Nucleus accumbens (tissue), 56 donors: ENCODE measurements at places on chromosomes 5 and 9.
A peak's percentile ranks its signal among the peaks of the same experiment; 100 is the strongest.

- DNase-seq: no peak
Observed at GRCh38 chr9:38106488-38106887, 37.5 kb upstream of the SHB start.

DNA sequence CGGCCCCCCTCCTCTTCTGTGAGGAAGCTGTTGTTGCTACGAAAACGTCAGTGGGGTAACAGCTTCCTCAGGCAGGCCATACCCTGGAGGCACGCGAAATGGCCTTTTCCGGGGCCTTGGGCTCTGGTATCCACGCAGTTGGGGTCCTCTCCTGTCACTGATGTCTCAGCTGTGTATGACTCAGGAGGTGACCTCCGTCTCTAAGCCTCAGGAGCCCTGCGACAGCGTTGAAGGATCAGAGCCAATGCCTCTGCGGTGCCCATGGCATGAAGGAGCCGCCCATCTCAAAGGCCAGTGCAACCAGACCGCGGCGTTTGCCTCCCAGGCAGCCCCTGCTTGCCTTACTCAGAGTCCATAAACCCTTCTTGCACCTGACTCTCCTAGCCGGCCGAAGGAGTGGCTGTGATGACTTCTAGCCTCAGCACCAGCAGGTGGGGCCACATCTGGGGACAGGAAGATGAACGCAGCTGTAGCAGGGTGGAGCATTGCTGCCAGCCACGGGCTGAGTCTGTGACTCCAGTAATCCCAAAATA lies 1.0 kb upstream of the MXD3 start:
- DNase-seq: no peak

DNA sequence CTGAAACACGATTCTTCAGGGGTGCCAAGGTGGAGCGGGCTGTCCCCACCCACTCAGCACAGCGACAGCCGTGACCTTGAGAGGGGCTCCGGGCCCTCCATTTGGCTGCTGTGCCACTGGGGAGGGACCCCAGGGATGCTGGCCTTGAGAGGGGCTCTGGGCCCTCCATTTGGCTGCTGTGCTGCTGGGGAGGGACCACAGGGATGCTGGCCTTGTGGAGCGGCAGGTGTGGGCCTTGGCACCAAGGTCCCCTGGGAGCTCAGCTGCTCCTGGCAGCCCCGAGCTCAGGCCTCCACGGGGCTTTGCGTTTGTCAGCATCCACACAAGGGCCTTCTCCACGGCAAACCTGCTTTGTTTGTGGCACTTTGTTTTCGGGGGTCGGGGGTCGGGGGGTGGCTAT lies 137.6 kb upstream of the LPCAT1 start:
- DNase-seq: no peak

DNA sequence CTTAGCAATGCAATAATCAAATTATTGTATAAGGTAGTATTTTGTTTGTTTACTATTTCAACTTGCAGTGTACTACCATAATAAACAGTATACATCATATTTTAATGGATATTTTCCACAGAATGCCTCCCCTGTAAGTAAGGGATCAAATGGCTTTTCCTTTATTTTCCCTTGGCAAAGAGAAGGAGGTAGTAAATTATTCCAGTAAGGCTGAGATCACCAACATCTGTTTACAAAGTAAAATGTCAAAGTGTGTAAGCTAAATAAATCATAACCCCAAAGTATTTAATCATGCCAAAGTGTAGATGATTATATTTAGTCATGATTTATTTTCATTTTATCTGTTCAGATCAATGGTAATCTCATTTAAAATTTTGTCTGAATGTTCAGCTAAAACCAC lies 537.6 kb downstream of the PRDM9 start:
- DNase-seq: no peak

- DNase-seq: no peak
Observed at GRCh38 chr5:2996687-2997086, 245.2 kb upstream of the IRX2 start.

DNA sequence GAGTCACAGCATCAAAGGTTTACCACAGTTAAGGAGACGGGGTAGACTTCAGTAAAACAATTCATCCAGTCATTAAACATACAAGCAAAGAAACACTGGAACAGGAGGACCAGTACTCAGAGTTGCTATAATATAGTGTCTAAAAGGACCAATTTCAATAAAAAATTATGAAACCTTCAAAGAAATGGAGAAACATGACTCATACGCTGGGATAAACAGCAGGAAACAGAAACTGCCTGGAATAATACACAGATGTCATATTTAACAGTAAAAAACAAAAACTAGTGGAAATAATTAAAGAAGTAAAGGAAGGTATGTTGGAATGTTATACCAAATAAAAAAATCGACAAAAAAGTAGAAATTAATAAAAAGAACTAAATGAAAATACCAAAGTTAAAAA lies 1075.9 kb downstream of the NR2F1-AS1 start:
- DNase-seq: no peak

DNA sequence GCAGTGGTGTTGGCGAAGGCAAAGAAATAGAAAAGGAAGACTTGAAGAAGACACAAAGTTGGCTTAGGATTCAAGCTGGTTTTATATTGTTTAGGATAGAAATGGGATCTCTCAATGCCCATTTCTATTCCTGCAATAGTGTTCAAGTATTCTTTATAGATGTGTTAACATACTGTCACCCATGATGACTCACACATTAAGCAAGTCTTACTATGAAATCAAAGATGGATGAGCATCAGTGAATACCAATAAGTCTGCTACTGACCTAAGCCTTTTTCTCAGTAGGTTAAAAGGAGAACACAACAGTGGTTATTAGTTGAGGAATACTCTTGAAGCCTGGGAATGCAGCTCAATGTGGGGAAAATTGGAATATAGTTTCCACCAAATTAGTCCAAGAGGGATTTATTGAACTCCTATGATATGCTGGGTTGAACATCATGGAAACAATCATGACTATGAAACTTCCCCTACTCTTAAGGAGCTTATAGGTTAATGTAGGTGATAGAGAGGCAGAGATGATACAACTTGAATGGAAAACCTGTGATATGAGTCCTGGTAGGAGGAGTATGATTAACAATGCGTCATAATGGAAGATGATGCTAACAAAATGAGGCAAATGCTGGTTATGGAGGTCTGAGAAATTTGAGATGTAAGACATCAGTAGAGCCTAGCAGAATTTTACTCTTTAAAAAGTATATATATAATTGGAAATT lies 417.1 kb upstream of the DAP start:
- no peak for DNase-seq

GRCh38 chr5:77957516-77957915 lies 181.4 kb upstream of the TBCA start:
- no peak for DNase-seq

DNA sequence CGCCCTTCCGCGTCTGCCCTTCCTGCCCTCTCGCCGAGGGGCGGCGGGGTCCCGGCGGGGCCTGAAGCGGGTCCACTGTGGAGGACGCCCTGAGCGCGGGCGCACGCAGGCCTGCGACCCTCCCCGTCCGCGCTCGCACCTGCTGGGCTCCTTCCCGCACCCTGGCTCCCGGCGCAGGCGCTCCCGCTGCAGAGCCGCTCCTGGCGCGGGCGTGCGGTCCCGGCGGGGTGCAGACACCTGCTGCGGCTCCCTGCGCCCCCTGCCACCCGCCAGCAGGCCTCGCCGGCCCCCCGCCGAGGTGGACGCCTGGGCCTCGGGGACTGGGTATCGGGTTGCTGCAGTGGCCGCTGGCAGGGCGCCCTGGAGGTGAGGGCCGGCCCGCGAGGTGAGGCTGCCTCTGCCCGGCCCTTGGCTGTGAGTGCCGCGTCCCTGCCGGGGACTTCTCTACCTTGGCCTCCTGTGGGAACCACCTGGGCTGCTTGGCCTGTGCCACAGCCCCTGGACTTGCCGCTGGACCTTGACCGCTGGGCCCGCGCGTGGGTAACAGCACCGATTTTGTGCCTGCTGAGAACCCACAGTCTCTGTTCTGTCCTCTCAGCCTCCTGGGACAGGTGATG lies 627 bp downstream of the ARRDC1 start:
- no peak for DNase-seq

- peak; percentile 6 for DNase-seq
Observed at GRCh38 chr5:115069087-115069968, 100.4 kb downstream of the TRIM36 start.

DNA sequence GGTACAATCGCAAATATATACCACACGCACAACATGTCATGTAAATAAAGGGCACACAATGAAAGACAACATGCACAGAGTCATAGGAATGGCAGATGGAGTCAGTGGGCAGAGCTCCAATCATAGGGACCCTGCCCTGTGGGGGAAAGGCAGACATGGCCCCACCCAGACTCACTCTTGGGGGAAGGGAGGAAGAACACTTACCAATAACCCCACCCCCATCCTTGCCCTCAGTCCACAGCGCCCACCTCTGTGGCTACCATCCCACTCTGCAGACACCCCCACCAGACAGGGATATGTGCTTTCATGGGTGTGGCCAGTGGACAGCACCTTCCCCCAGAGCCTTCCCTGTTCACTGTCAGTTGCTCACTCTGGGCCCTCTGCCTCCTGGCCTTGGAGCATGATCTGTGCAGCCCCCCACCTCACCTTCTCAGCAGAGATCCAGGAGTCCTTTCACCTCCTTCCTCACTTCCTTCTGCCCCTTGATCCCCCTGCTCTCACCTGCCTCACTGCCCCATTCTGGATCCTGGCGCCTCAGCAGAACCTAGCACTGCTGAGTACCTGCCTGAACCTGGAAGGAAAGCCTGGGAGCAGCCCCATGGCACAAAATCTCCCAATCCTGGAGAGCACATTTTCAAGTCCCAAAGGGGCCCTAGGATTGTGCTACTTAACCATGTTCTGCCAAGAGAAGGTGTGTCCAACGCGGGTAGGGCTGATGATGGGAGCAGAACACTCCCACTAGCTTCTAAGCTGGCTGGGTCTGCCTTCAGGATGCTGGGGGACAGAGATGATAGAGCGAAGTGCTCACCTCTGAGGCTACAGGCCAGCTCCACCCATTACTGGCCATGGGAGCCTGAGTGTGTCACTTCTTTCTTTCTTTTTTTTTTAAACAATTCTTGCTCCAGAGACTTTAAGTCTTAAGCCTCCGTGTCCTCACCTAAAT lies 1.5 kb upstream of the PHF19 start:
- DNase-seq: no peak

GRCh38 chr9:70901013-70901412 lies 220.4 kb downstream of the TRPM3 start:
- no peak for DNase-seq

DNA sequence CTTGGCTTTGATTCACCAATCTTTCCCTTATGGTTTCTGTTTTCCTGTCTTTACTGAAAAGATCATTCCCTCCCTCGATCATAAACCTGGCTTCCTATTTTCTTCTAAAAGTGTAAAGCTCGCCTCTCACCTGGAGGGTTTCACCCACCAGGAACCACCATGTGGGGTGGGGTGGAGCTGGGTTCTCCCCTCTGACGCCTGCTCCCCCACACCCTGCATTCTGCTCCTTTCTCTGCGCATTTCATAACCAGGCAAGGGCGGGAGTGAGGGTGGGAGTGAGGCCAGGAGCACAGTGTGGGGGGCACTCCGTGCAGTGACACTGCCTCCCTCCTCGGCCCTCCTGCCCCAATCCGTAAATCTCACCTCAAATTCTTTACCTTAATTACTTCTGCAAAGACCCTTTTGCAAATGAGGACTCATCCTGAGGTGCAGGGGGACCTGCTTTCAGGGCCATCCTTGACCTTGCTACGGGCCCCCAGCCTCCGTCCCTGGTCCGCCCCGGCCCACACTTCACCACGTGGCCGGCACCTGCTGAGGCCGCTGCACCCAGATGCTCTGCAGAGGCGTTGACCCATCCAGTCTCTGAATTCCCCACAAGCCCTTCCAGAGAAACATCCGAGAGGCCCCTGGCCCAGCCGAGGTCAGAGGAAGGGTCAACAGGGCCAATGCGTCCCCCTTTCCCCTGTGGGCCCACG lies 59.3 kb downstream of the KCNT1 start:
- DNase-seq: no peak

DNA sequence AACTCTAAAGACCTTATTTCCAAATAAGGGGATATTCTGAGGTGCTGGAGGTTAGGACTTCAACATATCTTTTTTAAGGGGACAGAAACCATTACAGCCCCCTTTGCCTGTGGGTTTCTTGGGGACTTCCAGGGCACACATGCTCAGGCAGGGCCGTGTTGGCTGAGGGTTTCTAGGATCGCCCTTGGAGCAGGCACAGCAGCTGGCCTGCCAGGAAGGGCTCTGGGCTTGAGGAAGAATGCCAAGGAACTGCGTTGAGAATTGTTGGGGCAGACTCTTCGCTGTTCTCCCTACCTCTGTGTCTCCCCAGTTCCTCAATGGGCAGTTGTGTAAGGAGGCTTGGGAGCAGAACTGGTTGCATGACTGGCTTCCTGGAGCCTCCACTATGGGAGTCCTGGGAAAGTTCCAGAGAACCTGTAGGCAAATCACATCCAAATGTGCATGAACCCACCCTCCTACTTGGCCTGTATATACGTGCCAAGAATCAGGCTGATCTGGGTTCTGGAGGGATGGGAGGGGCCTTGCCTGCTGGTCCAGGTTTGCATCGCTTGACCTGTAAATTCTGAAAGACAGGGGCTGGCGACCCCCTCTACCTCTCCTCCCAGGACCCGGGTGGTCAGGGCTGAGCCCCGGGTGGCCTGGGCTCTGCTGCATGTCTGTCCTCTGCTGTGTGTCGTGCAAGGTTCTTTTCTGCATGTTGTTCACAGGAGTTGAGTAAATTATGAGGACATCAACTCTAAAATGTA lies 65.5 kb downstream of the HSPA4 start:
- DNase-seq: no peak

- DNase-seq: no peak
Observed at GRCh38 chr5:150801117-150801927, 22.8 kb downstream of the SMIM3 start.
